PC-3 (cell line): ENCODE measurements at places on chromosomes 12 and 14. TPM values are rescaled to one million over a fixed set of nuclear protein-coding genes. Genes with fewer than 3 reads are reported as not detected.
A peak's percentile ranks its signal among the peaks of the same experiment; 100 is the strongest.

DNA sequence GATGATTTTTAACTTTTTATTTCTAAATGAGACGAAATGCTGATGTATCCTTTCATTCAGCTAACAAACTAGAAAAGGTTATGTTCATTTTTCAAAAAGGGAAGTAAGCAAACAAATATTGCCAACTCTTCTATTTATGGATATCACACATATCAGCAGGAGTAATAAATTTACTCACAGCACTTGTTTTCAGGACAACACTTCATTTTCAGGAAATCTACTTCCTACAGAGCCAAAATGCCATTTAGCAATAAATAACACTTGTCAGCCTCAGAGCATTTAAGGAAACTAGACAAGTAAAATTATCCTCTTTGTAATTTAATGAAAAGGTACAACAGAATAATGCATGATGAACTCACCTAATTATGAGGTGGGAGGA lies 139.6 kb downstream of the HMGA2 start:
- DNase-seq: no peak
- H3K36me3 ChIP-seq: peaks cover 72% of the 10 kb centered on the region
- no peak overlapping the region for H3K27ac ChIP-seq

GRCh38 chr12:16175840-16176239 lies 101.6 kb downstream of the SLC15A5 start:
- no peak overlapping the region for H3K27ac ChIP-seq
- DNase-seq: no peak
- H3K4me1 ChIP-seq: no peaks in the 10 kb centered on the region

- no peaks in the 10 kb centered on the region for H3K36me3 ChIP-seq
- H3K27me3 ChIP-seq: peaks cover 38% of the 10 kb centered on the region
- no peaks in the 10 kb centered on the region for H3K4me1 ChIP-seq
- DNase-seq: no peak
- no peak overlapping the region for H3K4me3 ChIP-seq
Measured at GRCh38 chr12:44778863-44779262, 97.3 kb downstream of the NELL2 start.

DNA sequence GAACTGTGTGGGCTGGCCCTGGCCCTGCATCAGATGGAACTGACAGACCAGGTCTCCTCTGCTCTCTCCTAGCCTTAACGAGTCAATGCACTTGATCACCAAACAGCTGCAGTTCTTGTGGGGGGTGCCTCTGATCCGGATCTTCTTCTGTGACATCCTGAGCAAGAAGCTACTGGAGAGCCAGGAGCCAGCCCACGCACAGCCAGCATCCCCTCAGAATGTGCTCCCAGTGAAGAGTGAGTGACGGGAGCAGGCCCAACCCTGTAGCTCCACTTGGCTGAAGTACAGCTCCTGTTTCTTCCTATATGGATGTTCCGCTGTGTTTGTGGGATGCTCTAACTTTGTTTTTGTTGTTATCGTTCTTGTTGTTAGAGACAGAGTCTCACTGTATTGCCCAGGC lies 23.9 kb downstream of the UBE3B start:
- no peak overlapping the region for H3K27ac ChIP-seq
- H3K27me3 ChIP-seq: no peaks in the 10 kb centered on the region
- H3K4me1 ChIP-seq: no peaks in the 10 kb centered on the region
- no peak for DNase-seq
- H3K4me3 ChIP-seq: no peak overlapping the region

DNA sequence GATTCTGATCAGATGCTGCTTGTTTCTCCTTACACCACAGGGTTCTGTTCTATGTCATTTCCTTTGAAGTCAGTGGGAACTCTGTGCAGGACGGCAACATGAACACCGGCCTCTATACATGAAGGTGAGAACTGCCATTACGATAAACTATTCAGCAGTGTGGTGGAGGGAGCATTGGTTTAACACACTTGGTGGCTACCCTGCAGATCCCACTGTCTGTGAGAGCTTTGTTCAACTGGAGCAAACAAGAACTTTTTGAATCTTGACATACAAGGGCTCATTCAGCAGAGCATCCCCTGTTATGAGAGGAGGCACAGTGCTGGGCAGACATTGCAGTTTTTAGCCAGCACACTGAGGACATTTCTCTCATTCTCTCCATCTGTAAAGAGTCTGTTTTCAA lies 10.7 kb upstream of the FRS2 start:
- H3K4me3 ChIP-seq: no peak overlapping the region
- DNase-seq: no peak
- H3K27ac ChIP-seq: no peak overlapping the region
- H3K36me3 ChIP-seq: no peaks in the 10 kb centered on the region
- H3K27me3 ChIP-seq: no peaks in the 10 kb centered on the region

DNA sequence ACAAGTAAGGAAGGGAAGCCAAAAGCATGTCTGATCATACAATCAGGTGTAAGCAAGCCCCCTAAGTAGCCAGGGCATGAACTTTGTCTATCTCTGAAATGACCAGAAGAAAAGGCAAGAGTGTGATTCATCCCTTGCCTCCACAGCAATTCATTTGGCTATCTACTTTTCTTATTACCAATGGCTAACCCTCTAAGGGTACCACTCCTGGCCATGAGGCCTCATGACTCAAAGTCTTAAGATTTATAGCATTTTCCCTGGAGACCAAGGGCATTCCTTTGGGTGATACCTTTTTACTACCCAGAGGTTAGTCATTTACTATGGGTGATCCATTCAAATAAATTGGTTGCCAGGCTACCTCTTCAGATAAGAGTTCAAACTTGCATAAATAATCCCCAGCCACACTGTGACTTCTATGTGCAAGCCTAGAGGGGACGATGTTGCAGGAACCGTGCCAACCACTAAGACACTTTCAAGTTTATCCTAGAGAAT lies 1.5 kb upstream of the LGALS3 start:
- no peaks in the 10 kb centered on the region for H3K27me3 ChIP-seq
- H3K4me3 ChIP-seq: no peak overlapping the region
- DNase-seq: peak; percentile 99
- peak overlapping the region; percentile 82 for H3K27ac ChIP-seq
- no peaks in the 10 kb centered on the region for H3K36me3 ChIP-seq

The GARIN6 gene
- not detected in 2 replicates for total RNA-seq

The TSHR gene
- not detected in 2 replicates for total RNA-seq

DNA sequence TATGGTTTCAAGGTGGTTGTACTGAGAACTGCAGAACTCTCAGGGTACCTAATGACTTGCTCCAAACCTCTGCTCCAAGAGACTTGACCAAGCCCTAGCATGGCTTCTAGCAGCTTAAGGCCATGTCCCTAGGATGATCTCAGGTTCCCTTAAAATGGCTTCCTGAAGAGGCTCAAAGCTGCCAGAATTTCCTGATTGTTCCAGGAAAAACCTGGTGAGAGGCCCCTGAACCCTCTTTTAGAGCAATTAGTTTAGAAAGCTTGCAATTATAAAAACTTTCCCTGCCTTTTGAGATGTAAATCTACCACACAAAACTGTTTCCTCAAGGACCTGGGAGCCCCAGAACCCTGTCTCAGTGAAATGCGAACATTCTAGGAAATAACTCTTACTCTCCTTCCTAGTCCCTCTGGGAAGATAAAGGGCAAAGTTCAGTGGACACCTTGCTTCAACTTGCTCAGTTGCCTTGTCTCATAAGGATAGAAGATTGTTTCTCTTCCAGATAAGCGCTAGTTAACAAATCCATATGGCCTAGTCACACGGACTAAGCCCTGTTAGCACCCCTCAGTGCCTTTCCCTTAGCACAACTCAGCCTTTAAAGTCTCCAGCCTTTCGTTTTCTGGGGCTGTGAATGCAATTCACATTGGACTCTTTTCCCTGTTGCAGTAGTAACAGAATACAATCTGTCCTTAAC lies 2.5 kb downstream of the CMAS start:
- DNase-seq: no peak
- no peaks in the 10 kb centered on the region for H3K27me3 ChIP-seq
- no peaks in the 10 kb centered on the region for H3K36me3 ChIP-seq
- H3K4me3 ChIP-seq: no peak overlapping the region; the same call in 1 of the 2 replicates
- no peak overlapping the region for H3K27ac ChIP-seq
